ENCODE measurements at places on chromosomes 16 and 17.

DNA sequence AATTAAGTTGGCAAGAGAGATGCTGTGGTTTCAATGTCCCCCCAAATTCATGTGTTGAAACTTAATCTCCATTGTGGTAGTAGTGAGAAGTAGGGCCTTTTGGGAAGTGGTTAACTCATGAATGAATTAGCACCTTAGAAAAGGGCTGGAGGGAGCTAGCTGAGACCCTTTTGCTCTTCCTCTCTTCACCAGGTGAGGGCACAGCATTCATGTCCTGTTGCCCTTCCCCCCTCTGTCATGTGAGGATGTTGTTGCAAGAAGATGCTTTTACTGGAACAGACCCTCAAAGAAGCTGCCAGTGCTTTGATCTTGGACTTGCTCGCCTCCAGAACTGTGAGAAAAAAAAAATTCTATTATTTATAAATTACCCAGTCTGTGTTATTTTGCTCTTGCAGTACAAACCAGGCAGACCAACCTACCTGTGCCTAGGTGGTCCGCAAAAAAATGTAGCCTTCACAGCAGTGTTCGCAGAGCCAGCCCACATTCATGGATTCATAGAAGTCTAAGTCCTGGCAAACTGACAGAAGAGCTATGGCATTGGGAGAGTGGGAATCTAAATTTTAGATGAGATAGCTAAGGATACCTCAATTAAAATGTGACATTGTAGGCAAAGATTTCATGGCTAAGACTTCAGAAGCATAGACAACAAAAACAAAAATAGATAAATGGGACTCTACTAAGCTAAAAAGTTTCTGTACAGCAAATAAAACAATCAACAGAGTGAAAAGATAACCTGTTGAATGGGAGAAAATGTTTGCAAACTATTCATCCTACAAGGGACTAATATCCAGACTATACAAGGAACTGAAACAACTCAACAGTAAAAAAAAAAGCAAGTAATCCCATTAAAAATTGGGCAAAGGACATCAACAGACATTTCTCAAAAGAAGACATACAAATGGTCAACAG lies 32.0 kb upstream of the ABCA5 start:
- DNase-seq: no peak

GRCh38 chr16:88408561-88409142 lies 25.9 kb downstream of the ZNF469 start:
- no peak for DNase-seq

DNA sequence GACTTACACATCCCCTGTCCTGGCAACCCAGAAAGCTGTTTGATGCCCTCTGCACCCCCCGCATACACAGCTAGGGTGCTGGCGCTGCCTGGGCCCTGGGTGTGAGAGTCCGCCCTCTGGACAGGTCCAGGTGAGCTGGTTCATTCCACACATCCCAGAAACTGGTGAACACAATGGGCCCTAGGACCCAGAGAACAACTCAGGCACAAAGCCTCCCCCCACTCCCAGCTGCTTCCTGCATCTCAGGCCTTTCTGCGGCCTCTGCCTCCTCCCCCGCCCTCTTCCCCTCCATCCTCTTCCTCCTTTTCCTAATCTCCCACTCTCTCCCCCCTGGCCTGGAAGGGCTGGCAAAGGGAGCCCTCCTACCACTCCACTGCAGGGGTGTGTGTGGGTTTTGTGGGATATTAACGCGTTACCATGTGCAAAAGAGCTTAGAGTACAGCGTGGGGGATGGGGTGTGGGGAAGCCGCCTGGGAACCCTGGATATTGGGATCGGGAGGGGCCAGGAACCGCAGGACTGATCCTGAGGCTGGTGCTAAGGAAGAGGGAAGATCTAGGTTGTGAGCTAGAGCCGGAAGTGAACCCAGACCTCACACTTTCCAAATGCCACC lies 1.6 kb upstream of the PPP1R9B start:
- DNase-seq: peak; percentile 90

GRCh38 chr16:13046061-13046821 lies 144.8 kb downstream of the SHISA9 start:
- DNase-seq: no peak

DNA sequence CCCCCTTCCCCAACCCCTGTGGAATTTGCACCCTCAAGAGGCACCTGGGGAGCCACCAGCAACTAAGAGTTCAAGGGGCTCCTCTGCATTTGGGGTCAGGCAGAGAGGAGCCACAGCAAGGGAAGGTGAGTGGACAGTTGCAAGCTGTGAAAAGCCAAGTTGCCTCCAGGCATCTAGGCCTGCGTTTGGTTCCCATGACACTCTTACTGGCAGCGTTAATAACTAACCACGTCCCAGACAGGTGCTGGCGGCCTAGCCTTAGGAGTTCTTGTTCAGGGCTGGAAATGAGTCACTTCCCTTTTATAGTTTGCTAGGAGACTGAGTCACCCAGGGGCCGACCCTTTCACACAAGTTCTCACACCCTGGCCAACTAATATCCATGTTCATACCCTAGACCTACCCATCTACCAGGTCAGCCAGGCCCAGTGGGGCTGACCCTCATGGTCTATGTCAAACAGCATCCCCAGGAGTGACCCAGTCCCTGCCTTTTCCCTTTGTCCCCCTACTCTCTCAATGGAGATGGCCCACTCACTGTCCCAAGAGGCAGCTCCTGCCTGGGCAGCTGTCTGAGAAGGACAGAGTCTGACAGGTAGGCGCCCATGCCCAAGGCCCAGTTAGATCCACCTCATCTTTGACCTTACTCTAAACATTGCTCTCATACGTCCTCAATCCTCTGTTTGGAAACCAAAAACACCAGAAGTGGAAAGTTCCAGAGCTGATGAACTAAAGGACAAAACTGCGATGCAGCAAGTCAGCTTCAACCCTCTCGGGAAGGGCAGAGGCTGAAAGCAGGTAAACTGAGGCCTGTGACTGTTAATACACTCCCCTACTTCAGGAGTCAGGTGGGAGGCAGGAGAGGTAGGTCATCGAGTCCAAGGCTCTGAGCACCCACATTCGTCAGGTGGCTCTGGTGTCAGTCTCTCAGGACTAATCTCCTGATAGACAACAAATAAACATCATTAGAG lies 300.6 kb downstream of the SOX9 start:
- peak; percentile 78 for DNase-seq

DNA sequence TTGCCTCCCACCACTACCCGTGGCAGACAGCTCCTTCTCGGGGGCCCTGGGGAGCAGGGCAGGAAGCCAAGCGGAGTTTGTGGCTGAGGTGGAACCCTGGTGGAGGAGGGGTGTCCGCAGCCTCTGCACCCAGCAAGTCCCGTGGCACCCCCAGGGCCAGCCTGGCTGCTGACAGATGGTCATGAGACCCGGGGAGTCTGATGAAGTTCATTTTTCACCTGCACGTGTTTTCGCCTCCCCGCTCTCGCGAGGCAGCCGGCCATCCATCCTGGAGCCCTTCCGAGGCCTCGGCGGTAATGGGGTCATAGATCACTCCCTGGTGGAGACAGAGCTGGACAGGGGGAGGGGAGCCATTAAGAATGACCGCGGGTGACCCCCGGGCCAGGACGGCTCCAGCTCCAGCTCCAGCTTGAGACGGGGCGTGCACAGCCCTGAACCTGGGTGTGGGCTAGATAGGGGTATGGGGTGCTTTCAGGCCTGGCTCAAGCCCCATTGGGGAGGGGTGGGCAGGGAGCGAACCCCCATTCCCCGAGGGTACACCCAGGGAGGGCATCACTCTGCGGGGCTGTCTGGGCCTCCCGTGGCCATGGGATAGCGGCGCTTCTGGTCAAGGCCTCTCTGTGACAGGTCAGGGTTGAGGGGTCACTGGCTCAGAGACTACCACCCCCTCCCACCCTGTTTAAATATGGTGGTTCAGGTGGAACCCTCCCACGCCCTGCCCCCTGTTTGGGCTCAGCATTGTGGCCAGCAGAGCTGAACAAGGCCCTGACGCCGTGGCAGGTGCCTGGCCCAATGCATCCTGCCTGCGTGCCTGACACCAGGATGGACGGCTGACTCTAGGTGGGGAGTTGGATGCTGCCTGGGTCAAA lies 227.4 kb upstream of the GSE1 start:
- DNase-seq: no peak

DNA sequence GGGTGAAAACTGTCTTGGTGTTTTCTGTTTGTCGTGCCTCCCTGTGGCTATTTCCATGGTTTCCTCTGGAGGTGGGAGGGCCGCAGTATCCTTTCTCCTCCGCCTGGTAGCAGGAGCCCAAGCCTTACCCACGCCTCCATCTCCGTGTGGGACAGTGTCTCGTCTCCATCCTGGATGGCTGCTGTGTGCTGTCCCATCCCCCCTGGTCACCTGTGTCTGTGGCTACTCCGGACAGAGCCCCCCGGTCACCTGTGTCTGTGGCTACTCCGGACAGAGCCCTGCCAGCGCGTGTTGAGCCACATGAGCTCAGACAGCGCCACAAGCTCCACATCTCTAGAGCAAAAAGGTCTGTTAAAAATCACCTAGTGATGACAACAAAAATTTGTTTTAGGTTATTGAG lies 198.2 kb upstream of the CHMP6 start:
- no peak for DNase-seq

GRCh38 chr17:58362368-58363014 lies 10.5 kb upstream of the SUPT4H1 start:
- DNase-seq: no peak

Data from transverse colon (tissue), 4 donors.